ENCODE measurements at places on chromosomes 4 and X.

DNA sequence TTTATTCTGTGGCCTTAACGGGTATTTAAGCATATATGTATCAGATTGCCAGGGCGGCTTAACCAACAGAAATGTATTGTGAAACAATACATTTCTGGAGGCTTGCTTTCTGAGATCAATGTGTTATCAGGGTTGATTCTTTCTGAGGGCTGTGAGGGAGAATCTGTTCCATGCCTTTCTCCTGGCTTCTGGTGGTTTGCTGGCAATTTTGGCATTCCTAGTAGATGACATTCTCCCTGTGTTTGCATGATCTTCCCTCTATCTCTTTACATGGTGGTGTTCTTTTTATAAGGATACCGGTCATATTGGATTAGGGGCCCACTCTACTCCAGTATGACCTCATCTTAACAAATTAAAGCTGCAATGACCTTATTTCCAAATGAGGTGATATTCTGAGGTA lies 16.9 kb upstream of the CEP135 start:
- DNase-seq, result peak; percentile 1

DNA sequence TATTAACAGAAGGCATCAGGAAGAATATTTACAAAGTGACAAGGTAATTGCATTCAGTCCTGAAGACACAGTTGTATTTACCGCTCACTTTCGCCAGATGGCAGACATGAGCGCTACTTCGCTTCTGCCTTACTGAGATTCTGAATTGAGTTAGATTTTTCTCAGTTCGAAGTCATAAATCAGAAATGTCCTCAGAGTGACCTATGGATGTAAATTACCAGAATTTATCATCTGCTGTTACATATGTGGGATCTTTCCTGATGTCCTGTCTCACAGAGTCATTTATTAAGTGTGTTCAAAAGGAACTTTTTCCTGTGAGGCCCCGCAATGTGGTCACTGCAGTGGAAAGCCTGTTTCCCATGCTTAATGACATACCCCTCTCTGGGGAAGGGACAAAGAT lies 97.3 kb upstream of the DCLK2 start:
- DNase-seq, result peak; percentile 63

GRCh38 chr4:38292529-38292928 lies 332.3 kb downstream of the PTTG2 start:
- DNase-seq, result no peak

DNA sequence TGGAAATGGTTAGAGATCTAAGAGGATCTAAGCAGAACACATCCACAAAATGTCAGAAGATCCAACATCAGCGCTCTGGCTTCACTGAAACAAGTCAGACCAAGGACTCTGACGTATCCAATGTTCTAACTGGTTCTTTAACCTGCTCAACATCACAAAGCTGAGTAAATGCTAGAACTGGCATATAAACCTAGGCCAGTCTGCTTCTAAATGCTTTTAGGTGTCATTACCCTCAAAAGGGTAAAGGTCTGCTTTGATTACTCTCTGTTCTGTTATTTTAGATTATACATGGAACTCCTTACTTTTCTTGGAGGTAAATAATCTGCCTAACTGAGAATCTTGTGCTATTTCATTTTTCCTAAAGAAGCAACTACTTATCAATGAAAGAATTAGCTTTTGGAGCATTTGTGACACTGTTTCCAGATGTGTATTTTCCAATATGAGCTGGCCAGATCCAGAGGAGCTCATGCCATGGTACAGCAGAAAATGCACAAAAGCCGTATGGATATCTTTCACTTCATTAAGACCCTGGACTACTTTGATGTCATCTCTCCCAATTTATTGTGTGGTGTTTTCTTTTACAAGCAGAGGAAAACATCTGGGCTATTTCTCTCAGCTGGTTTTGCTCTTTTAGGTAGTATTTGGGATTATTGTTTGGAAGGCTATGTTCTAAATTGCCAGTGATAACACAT lies 123.5 kb downstream of the RASGEF1B start:
- DNase-seq, result no peak

- DNase-seq, result no peak
Measured at GRCh38 chr4:3656416-3657356, 109.5 kb upstream of the ADRA2C start.

- no peak for DNase-seq
Measured at GRCh38 chr4:94306713-94307112, 35.9 kb downstream of the HPGDS start.

DNA sequence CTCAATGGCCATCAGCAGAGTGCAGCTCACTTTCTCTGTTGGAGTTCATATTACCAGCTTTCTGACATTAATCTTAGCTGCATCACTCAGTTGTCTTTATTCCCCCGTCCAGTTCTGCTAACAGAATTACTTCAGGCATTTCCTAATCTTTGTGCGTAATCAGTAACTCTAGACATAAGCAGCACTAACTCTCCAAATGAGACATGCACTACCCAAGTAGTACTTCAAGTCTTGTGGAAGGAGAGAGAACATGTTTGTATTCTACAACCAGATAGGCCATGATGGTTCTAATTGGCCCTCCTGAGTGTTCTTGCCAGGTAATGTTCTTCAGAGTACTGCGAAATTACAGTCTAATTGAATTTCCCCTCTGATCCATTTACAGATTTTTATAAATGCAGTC lies 448.5 kb upstream of the RPS6KA3 start:
- no peak for DNase-seq

DNA sequence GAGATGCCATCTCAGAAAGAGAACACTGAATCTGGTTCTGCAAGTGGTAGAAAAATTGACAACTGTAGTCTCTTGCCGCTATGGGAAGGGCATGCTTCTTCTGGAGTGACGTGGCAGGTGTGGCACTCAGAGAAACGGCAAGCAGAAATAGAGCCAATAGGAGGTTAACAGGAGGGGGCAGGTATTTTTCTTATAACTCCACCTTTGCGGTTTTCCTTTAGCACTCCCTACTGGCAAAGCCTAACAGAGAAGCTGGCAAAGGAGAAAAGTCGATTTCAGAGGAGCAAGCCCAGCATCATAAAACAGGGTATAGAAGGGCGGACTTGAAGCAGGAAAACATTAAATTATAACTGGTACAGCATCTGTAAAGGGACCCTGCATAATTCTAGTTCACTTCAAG lies 1382.2 kb downstream of the PCDH18 start:
- no peak for DNase-seq

DNA sequence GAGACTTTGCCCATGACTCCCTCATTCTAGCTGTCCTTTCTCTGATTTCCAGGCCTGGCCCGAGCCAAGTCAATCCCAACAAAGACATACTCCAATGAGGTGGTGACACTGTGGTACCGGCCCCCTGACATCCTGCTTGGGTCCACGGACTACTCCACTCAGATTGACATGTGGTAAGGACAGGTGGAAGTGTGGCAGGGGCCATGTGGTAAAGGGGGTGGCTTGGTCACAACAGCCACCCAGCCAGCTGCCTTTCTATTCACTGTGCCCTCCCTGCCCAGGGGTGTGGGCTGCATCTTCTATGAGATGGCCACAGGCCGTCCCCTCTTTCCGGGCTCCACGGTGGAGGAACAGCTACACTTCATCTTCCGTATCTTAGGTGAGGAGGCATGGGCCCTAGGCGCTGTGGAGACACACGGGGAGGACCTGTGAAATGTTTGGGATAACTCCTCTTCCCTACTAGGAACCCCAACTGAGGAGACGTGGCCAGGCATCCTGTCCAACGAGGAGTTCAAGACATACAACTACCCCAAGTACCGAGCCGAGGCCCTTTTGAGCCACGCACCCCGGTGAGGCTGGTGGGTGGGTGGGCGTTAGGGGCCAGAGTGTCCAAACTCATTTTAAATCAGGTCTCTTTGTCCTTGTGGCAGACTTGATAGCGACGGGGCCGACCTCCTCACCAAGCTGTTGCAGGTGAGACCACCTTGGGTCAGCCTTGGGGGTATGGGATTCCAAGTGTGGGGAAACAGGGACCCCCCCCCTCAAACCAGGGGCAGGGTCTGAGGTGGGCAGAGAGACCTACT lies 6.1 kb upstream of the USP11 start:
- no peak for DNase-seq

DNA sequence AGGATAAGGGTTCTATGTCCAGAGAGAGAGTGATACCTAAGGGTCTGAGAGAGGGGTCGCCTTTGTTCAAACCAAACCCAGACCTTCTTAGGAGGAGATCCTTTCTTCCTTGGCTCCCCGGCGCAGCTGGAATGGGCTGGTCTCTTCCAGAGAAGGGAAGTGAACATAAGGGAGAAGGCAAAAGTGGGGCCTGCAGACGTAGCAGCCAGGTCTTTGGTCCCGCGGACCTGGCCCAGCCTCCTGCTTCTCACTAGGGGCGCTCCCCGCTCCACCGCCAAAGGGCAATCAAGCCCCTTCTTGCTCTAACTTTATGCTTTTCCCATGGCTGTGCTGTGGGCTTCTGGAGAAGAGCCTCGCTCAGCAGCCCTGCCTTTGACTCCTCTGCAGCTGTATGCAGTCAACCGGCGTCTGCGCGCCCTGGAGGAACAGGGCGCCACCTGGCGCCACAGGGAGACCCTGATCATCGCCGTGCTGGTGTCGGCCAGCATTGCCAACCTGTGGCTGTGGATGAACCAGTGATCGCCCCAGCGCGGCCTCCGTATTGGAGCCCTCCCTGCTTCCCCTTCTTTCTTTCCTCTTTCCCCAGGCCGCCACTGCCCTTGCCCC lies 6.5 kb downstream of the FATE1 start:
- no peak for DNase-seq

GRCh38 chr4:139521754-139522401 lies 34.1 kb downstream of the SETD7 start:
- DNase-seq, result no peak

- DNase-seq, result no peak
Measured at GRCh38 chrX:74353984-74354383, 50.0 kb downstream of the ZCCHC13 start.

GRCh38 chr4:184384810-184385557 lies 89.4 kb downstream of the IRF2 start:
- no peak for DNase-seq

GRCh38 chr4:66589183-66589582 lies 918.9 kb upstream of the EPHA5 start:
- DNase-seq, result no peak
